G401 (cell line): ENCODE measurements at places on chromosomes 16 and 17. TPM values are rescaled to one million over a fixed set of nuclear protein-coding genes. Genes with fewer than 3 reads are reported as not detected.

Gene ASGR1
- total RNA-seq = 3.3 and 7.1 TPM in 2 replicates

Gene NEUROD2
- not detected in 2 replicates for total RNA-seq

Gene CD300A
- not detected in 2 replicates for total RNA-seq

Gene NACA2
- total RNA-seq = 0.25 and 0.47 TPM in 2 replicates

Gene TGFB1I1
- 0.07 TPM in 1 of 2 replicates, not detected in the other for total RNA-seq

Gene PRSS8
- 4.6 TPM in 1 of 2 replicates, not detected in the other for total RNA-seq

Gene RNF222
- total RNA-seq = 0.03 TPM in 1 of 2 replicates, not detected in the other

Gene CDK12
- total RNA-seq = 19.1 and 28.5 TPM in 2 replicates

Gene ZFPM1
- total RNA-seq = 0.55 and 1.2 TPM in 2 replicates

Gene MPP3
- 2.1 and 2.2 TPM in 2 replicates for total RNA-seq

- DNase-seq = no peak
These were observed 15.8 kb upstream of the CAVIN1 start for GRCh38 chr17:42438600-42439567.

DNA sequence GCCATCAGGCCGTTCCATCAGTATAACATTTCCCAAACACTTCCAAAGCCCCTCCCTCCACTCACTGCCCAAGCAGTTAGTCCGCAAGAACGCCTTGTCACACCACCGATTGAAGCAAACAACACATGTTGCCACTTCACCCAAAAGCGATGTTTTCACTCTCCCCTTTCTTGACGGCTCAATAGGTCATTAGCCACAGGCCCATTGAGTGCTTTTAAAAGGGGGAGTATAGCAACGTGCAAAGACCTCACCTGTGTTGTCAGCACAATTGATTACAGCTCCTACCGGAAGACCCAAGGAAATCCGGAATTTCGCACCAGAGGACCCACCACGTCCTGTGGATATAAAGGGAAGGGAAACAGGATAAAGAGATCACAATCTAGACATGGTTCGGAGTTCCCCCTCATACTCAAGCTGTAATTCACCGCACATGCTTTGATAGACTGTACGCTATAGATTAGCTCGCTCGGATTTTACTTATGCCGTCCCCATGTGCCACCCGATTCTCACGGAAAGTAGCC is 690 bp downstream of the RPL23 start:
- DNase-seq = no peak

DNA sequence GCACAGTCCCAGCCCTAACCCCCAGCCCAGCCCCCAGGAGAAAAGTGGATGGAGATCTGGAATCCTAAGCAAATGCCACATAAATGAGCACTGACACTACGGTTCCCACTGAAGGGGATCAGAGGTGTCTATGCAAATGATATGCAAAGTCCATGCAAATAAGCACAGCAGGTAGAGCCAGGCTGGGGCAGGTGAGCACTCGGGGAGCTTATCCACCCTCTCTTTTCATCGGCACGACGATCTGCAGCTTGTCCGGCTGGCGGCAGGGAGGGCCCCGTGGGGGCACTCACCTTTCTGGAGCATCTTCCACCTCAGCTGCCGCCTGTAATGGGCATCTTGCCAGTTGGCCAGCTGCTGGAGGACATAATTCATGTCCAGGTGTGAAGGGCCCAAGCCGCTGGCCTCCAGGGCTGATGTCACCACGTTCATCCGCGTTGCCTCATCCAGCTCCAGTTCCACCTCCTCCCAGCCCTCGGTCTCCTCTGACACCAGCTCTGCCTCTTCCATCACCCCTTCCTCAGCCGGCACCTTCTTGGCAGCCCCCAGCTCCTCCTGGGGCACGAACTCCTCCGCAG is 9.9 kb downstream of the HAP1 start:
- DNase-seq = no peak

DNA sequence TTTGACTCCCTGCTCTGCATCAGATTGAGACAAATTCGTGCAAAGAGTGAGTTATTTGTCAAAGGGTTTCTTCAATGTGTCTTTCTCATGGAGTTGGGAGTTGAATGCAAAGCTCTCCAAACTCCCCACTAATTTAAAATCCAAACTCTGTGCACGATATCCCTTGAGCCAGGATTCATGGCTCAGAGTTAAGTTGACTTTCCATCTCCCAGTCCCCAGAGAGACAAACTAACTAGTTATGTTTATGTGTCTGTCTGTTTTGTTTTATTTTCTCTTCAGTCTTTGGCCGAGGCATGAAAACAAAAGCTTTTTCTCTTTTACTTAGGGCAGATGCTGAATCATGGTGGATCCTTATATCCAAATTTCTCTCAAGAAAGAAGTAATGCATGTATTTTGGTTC is 570.0 kb upstream of the CDH5 start:
- no peak for DNase-seq

DNA sequence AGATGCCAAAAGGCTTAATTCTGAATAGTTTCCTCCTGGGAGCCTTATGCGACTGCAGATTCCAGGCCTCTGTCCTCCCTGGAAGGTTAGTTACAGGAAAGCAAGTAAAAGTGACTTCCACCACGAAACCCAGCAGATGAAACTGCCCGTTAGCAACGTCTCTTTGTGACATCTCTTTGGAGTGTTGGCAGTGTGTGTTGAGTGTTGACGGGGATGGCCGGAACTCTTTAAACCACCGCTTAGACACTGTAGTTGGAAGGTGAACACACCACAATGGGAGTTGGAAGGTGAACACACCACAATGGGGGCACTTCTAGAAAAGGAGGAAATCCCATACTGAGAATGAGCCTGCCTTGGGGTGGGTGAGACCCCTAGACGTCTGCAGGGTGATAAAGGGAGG is 858 bp downstream of the SKAP1 start:
- no peak for DNase-seq

GRCh38 chr17:79684132-79684985 is 46.4 kb upstream of the ENPP7 start:
- no peak for DNase-seq

GRCh38 chr16:85492295-85492864 is 120.7 kb upstream of the GSE1 start:
- DNase-seq = no peak

DNA sequence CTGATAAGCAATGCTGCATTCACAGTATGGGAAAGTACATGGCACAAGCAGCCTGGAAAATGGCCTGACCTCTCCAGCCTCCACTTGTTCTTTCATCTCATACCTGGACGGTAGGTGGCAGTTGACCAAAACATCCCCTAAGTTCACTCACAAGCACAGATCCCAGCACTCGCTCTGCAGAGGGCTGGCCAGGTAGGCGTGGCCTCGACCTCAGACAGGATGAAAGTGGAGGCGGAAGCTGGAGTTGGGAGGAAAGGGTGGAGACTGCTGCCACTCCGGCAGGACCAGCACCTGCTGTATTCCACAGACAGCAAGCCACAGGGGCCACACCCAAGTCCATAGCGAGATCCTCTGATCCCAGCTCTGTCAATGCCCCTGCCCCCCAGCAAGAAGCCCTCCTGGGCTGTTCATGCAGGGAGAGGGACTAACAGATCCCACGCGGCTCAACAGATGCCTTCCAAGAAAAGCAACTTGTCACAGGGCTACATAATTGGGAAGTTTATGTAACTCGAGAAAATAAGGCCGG is 31.3 kb downstream of the ZCCHC14 start:
- peak; percentile 86 for DNase-seq

- DNase-seq = peak; percentile 69
These were observed 22.7 kb upstream of the PPM1D start for GRCh38 chr17:60577147-60577915.

GRCh38 chr16:1659031-1659430 is 19.0 kb upstream of the JPT2 start:
- no peak for DNase-seq

GRCh38 chr16:51630076-51630475 is 479.0 kb upstream of the SALL1 start:
- no peak for DNase-seq

- no peak for DNase-seq
These were observed 36.4 kb downstream of the TXNDC11 start for GRCh38 chr16:11706180-11706742.

- DNase-seq = no peak
These were observed 356.3 kb upstream of the C16orf82 start for GRCh38 chr16:26710450-26710849.

DNA sequence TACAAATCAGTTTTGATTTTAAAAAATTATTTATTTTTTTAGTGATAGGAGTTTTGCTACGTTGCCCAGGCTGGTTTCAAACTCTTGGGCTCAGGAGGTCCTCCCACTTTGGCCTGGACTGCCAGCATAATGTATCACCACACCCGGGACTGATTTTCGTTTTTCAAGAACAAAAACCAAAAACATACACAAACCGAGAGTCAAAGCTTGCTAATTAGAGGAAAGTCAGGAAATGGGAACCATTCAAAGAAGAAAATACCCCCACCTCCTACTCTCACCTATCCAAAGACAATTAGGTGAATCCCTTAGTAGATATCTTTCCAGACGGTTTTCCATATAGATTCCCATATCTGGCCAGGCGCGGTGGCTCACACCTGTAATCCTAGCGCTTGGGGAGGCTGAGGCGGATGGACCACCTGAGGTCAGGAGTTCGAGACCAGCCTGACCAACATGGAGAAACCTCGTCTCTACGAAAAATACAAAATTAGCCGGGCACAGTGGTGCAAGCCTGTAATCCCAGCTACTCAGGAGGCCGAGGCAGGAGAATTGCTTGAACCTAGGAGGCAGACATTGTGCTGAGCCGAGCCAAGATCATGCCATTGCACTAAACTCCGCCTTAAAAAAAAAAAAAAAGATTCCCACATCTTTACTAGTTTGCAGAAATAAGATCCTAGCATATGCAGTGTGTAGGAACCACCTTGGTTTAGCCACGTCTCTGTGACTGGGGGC is 883 bp upstream of the SPN start:
- no peak for DNase-seq

- no peak for DNase-seq
These were observed 25.3 kb downstream of the KLHDC4 start for GRCh38 chr16:87740441-87740840.

DNA sequence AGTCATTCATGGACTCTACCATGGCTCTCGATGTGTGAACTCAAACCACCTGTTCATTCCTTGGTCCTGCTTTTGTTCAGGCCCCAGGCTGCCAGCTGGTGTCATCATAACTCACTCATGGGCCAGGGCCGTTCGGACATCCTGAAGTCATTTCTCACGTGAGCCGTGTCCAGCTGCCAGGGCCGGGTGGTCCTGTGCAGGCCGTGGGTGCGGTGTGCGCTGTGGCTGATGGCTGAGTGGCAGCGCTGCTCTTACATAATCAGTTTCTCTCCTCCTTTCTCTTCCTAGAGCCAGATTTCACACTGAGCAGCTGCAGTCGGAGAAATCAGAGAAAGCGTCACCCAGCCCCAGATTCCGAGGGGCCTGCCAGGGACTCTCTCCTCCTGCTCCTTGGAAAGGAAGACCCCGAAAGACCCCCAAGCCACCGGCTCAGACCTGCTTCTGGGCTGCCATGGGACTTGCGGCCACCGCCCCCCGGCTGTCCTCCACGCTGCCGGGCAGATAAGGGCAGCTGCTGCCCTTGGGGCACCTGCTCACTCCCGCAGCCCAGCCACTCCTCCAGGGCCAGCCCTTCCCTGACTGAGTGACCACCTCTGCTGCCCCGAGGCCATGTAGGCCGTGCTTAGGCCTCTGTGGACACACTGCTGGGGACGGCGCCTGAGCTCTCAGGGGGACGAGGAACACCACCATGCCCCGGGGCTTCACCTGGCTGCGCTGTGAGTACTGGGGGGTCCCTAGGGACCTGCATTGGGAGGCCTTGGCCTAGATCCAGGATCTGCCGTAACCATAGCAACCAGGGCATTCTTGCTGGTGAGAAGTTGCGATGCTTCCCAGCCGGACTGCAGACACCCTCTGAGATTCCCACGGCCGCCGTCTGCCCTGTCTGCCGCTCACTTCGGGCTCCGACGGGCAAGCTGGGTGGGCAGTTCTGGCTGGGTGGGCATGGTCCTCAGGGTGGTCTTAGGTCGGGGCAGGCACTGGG is at the start of gene IL34:
IL34 (plus strand) TSS at position 300 of the 982 bp plus-strand sequence; CDS start at position 689, 389 bp downstream.
- DNase-seq = peak; percentile 81

GRCh38 chr17:82780971-82781893 is 29.4 kb downstream of the TBCD start:
- no peak for DNase-seq

DNA sequence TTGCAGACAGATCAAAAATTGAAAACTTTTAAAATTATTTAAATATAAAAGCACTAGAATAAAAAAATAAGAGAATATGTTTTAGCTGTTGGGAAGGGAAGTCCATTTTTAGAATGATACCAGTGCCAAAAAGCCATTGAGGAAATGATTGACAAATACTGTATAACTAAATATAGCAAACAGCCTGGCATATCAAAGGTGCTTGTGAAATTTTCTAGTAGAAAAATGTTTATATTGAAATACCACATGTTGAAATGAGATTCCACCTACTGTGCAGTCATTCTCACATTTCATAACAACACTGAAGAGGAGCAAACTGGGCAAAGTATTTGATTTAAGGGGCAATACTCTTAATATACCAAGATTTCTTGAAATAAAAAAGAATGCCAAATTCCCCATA is 183.5 kb downstream of the PHKB start:
- DNase-seq = no peak

- DNase-seq = no peak
These were observed 8.9 kb upstream of the DDX19A start for GRCh38 chr16:70337814-70338213.

GRCh38 chr17:78170692-78171590 is 2.6 kb downstream of the SYNGR2 start:
- DNase-seq = no peak

DNA sequence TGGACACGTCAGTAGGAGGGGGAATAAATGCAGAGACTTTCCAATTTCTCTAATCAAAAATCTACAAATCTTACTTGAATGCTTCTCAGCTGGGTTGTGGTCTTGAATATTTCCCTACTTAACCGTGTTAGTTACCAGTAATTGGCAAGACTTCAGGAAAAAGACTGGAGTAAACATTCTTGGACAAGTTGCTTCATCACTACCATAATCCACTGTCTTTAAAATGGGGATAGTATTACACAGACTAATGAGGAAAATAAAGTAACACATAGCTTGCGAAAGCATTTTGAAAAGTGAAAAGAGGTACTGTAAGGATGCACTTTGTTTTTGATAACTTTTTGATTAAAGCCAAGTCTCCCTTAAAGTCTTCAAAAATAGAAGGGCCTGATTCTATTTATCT is 18.4 kb downstream of the MYH1 start:
- DNase-seq = no peak

GRCh38 chr16:51532551-51532950 is 381.5 kb upstream of the SALL1 start:
- no peak for DNase-seq

DNA sequence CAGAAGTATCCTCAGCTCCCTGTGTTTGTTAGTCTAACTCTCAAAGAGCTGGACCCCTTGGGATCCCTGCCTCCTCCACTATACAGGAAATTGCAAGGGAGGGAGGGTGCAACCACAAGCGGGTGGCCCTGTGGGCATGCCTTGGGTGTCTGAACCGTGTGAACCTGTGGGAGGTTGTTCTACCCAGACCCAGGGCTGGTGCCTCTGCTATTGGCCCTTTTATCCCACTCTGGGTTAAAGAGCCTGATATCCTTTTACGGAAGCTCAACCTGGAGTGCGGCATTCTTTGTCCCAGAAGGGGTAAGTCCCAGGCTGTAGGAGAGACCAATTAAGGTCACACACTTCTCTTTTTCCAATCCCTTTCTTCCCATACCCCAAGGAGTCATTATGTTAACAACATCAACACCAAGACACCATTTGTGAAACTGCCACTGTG is 53.4 kb downstream of the ARSG start:
- no peak for DNase-seq

- no peak for DNase-seq
These were observed 38.5 kb downstream of the PIEZO1 start for GRCh38 chr16:88746506-88746905.
